ENCODE measurements at places on chromosomes 5 and 9. TPM values are rescaled to one million over a fixed set of nuclear protein-coding genes. Genes with fewer than 3 reads are reported as not detected.

- DNase-seq = no peak
- peaks cover 38% of the 10 kb centered on the region for H3K4me1 ChIP-seq
- no peaks in the 10 kb centered on the region for H3K27me3 ChIP-seq
Observed at GRCh38 chr5:178389796-178390195, 157.2 kb upstream of the PHYKPL start.

- no peaks in the 10 kb centered on the region for H3K4me1 ChIP-seq
- H3K27ac ChIP-seq = no peak overlapping the region
- DNase-seq = no peak
- no peak overlapping the region for H3K4me3 ChIP-seq
Observed at GRCh38 chr5:144832416-144832815, 661.7 kb downstream of the KCTD16 start.

DNA sequence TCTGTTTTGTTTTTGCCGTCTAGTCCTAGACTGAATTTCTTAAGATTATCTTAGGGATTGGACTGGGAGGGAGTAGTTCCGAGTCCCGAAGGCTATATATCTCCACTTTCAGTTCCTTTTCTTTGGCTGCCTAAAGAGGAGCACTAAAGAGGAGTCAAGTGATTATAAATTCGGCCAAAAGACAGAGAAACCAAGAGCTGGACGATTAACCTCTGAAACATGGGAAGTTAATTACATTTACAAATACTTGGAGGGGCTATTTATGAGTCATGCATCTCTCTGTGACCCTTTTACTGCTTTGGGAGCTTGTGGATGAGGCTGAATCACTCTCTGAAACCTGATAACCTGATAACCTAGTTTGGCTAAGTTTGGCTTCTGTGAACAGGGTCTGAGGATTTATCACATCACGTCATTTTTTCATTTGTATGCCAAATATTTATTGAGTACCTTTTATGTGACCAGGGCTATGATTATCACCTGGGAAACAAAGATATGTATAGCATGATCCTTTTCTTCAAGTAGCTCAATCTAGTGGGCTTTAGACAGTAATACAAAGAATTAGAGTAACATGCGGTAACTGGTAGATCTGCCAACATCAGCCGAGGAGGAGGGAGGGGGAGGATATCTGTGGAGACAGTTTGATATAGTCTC lies 180.9 kb downstream of the CD180 start:
- H3K4me3 ChIP-seq = no peak overlapping the region
- H3K4me1 ChIP-seq = peaks cover 32% of the 10 kb centered on the region
- H3K27me3 ChIP-seq = peaks cover 21% of the 10 kb centered on the region
- no peak for DNase-seq
- no peaks in the 10 kb centered on the region for H3K36me3 ChIP-seq

MCTP1 gene
- total RNA-seq = 3.6 TPM

SPATA9 gene
- not detected for total RNA-seq

DNA sequence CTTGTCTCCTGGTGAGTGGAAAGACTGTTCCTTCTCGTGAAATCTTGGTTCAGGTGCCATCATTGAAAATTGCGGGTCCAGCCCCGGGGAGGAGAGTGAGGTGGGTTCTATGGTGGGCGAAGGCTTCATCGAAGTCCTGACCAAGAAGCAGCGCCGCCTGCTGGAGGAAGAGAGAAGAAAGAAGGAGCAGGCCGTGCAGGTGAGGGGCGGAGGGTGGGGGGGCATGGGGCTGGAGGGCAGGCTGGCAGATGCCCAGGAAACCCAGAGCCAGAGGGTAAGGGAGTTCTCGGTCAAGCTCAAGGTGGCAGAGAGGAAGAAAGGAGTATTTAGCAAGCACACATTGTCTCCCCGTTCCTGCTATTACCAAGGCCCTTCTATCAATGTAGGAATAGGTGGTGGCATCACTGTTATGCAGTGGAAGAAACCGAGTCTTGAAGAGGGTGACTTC lies 24.3 kb upstream of the POMT1 start:
- peak overlapping the region; percentile 23 for H3K27ac ChIP-seq
- no peaks in the 10 kb centered on the region for H3K27me3 ChIP-seq
- peak; percentile 83 for DNase-seq
- H3K4me3 ChIP-seq = no peak overlapping the region
- H3K4me1 ChIP-seq = no peaks in the 10 kb centered on the region

DNA sequence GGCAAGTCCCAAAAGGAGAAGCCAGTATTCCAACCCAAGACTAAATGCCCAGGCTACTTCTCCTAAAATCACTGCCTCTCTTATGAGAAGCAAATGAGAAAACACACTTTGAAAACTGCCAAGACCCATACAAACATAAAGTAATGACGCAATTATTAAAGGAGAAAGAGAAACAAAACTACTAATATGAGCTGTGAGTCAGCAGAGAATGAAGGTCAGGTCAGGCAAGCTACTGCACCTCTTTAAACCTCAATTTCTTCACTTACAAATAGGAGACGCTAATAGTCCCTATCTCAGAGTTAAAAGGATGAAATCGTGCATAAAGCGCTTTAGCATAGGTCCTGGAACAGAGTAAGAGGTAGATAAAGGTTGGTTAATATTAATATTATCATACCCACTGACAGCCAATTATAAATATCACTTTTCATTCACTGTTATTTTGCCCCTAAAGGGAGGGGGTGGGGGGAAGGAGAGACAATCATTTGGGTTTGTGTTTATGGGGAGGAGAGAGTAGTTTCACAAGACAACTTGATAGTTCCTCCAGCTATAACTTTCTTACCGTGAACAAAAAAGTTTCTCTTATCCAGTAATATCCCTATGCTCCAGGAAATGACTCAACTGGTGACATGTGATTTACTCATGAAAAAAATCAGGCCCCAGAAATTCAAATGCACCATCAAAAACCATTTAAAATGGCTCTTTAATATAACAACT lies 3.6 kb downstream of the PSMB7 start:
- DNase-seq = no peak
- H3K4me3 ChIP-seq = no peak overlapping the region
- peaks cover 57% of the 10 kb centered on the region for H3K36me3 ChIP-seq
- H3K27me3 ChIP-seq = no peaks in the 10 kb centered on the region
- H3K27ac ChIP-seq = no peak overlapping the region

SOX30 gene
- total RNA-seq = 0.41 TPM

- H3K4me1 ChIP-seq = peaks cover 14% of the 10 kb centered on the region
- no peak for DNase-seq
- no peak overlapping the region for H3K4me3 ChIP-seq
- no peaks in the 10 kb centered on the region for H3K27me3 ChIP-seq
- H3K36me3 ChIP-seq = no peaks in the 10 kb centered on the region
Observed at GRCh38 chr5:78810098-78810920, 161.7 kb upstream of the LHFPL2 start.

DNA sequence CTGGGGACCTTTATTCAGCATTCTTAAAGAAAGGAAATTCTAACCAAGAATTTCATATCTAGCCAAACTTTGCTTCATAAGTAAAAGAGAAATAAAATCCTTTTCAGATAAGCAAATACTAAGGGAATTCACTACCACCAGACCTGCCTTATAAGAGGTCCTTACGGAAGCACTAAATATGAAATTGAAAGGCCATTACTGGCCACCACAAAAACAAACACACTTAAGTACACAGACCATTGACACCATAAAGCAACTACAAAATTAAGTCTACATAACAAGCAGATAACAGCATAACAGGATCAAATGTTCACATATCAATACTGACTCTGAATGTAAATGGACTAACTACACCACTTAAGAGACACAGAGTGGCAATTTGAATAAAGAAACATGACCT lies 361.4 kb upstream of the POU5F2 start:
- H3K4me3 ChIP-seq = no peak overlapping the region
- H3K27ac ChIP-seq = no peak overlapping the region
- H3K4me1 ChIP-seq = peaks cover 10% of the 10 kb centered on the region

GRCh38 chr5:179367491-179367890 lies 22.2 kb upstream of the ADAMTS2 start:
- no peak for DNase-seq
- H3K4me3 ChIP-seq = no peak overlapping the region
- no peaks in the 10 kb centered on the region for H3K4me1 ChIP-seq

GRCh38 chr5:67120032-67120431 lies 76.6 kb downstream of the CD180 start:
- H3K4me3 ChIP-seq = no peak overlapping the region
- H3K4me1 ChIP-seq = peaks cover 4% of the 10 kb centered on the region
- H3K27ac ChIP-seq = no peak overlapping the region
- DNase-seq = no peak

INSL4 gene
- total RNA-seq = not detected

DNA sequence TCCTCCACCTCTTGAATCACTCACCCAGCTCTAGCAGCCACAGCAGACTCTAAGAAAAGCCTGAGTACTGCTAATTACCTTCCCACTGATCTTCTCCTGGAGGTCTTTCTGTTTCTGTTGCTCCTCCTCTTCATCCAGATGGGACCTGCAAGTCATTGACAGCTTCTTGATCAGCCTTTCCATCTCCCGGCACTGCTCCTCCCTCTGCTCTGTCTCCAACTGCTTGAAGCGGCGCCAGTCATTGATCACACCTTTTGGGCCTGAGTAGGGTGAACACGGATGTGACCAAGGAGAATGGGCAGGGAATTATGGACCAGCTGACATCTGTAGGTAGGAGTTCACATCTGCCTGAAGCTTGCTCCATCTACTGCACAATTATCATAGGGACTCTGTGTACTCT lies 5.5 kb downstream of the PDCL start:
- DNase-seq = no peak
- peaks cover 9% of the 10 kb centered on the region for H3K4me1 ChIP-seq
- H3K4me3 ChIP-seq = no peak overlapping the region
- H3K36me3 ChIP-seq = peaks cover 47% of the 10 kb centered on the region

DNA sequence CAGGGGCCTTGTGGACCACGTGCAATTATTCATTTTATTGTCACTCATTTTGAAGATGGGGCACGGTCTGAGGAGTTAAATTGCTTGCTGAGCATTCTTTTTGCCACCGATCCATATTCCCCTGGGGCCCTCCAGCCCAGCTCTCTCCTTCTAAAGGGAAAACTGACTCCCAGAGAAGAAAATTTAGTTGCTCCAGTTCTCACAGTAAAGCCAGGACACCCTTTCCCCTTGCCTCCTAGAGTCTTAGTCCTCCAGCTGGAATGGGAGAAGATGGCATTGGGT lies 1.0 kb upstream of the PANK3 start:
- no peaks in the 10 kb centered on the region for H3K27me3 ChIP-seq
- DNase-seq = no peak
- peak overlapping the region; percentile 71 for H3K4me3 ChIP-seq
- H3K27ac ChIP-seq = peak overlapping the region; percentile 98

Data from WTC11 (cell line).